ENCODE measurements at places on chromosomes 7 and 10. TPM values are rescaled to one million over a fixed set of nuclear protein-coding genes. Genes with fewer than 3 reads are reported as not detected.
A peak's percentile ranks its signal among the peaks of the same experiment; 100 is the strongest.

- no peak for DNase-seq
Measured at GRCh38 chr10:75074711-75075445, 36.6 kb upstream of the SAMD8 start.

GRCh38 chr10:112588225-112588990, 141.4 kb downstream of the VTI1A start:
- DNase-seq: no peak

GRCh38 chr10:51389415-51390321, 309.7 kb downstream of the CSTF2T start:
- DNase-seq: peak; percentile 29

DNA sequence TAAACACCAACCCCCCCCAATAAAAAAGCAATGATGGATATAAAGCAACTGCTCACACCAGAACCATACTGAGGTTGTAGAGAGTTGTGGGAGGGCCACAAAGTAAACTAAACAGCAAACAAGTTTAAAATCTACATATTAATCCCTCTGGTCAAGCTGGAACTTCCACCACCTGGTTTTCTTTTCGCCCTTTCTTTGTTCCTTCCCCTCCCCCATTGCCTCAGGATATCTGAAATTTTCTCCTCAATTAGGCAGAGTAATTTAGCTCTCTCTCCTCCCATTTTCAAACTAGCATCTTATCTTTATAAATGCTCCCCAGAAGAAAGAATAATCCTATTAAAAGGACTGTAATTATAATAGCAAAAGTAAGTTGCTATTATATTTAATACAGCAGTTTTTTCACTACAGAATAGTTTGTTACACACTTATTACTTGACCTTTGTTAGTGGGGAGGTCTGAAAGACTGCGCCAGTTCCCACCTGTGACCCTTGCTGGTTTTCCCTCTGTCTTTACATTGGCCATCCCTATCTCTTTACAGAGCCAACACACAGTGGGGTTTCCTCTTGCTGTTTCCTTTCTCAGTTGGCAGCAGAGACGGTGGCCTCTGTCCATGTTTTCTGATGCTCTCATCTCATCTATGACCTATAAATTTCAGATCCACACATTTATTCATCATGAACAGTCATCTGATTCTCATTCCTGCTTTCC, 235.4 kb downstream of the RNLS start:
- no peak for DNase-seq

Gene ABCB1
- 9.5 TPM for total RNA-seq

DNA sequence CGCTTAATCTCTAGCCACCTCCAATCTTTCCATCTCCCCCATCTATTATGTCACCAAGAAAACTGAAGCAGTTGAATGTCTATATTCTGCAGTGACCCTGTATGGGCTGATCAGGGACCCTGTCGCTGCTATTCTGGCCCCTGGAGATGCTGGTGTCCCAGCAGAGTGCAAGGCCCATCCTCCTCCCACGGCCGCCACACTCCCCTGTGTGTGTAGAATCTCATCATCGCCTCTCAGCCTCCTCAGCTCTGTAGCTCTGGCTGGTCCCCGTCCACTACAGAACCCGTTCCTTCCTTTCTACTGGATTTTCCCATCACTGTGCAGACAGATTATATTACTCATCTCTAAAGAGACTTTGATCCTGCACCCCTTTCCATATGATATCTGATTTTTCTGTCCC, 235.8 kb upstream of the PFKP start:
- no peak for DNase-seq

GRCh38 chr10:132879408-132880127, 62.8 kb downstream of the CFAP46 start:
- no peak for DNase-seq
